ENCODE measurements at places on chromosomes 6 and 20.

- DNase-seq = no peak
These were observed 9.1 kb downstream of the MAPK13 start for GRCh38 chr6:36139431-36139830.

- DNase-seq = no peak
These were observed 15.0 kb downstream of the TRAPPC3L start for GRCh38 chr6:116530436-116530835.

DNA sequence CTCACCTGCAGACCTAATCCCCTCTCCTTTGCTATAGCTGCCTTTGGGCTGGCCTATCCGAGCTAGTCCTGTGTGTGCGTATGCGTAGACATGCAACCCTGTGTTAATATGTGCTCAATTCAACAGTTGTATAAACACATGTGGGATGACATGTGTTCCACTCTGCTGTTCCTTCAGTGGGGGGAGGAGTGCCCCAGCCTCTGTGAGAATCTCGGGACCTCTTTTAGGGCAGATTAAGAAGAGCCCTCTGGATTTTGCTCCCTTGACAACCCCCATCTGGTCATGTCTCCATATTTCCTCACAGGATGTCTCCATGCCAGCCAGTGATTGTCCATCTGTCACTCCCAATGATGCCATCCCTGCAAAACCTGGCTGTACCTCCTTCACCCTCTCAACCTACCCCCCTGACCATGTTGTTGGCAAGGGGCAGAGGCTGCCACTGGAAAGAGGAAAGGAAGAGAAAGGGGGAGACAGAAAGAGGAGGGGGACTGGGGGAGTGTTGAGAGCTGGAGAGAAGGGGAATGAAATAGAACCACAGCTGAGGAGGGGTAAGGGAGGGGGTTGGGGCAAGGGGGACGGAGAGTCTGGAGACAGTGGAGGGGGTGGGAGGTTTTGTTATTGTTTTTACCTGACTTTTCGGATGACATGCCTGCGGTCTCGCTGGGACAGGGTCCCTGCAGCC lies 417 bp downstream of the PRRT1 start:
- no peak for DNase-seq

- DNase-seq = no peak
These were observed 52.5 kb upstream of the CCN2 start for GRCh38 chr6:132003516-132004178.

DNA sequence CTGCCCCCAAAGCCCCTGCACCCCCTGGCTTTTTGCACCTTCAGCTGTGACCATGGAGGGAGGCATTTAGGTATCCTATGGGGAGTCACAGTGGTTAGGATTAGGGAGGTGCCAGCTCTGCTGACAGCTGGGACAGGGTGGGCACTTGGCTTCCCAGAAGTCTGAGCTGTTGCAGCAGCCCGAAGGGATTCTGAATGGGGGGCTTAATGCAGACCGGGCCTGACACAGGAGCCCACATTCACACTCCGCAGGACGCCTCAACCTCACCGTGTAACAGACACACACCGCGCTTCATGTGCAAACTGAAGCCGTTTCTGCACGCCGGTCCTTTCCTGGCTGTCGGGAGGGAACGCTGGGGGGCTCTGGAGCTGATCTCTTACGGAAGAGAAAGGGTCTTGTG lies 1.9 kb downstream of the EBF4 start:
- no peak for DNase-seq

DNA sequence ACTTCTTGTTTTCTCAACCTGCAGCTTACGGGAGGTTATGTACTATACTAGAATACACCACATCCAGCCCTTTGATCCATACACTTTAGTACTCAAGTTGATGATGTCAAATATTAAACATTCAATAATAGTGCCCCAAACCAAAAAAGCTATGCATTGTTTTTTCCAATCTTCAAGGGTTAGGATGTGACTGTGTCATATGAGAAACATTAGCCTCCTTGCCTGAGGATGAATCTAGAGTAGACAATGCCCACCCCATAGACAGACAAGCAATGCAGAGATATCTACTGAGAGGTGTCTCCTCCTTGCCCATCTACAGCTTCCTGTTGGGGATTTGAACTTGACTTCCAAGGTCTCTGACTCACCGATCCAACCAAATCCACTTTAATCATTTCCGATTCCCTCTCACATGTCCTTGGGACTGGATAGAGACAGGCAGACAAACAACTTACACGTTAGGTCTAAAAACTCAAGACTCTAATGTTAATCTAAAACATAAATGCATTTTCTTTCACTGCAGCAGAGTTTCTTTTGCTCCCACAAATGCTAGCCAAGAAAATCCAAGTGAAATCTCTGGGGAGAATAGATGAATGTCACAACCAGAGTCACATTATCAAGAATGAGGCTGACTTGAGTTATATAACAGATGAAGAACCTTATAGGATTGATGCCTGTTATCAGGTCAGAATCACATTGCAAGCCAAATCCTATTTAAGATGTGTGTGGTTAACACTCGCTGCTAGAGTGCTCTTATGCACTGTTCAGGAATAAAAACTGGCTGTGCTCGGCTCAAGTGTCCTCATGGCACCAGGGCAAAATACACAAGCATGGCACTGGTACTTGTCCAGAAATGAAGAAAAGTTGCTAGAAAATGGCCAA lies 75.5 kb upstream of the TNFAIP3 start:
- DNase-seq = no peak

GRCh38 chr6:132135409-132135808 lies 184.2 kb upstream of the CCN2 start:
- no peak for DNase-seq

- DNase-seq = no peak
These were observed 3.0 kb upstream of the CTNNBL1 start for GRCh38 chr20:37690626-37691369.

DNA sequence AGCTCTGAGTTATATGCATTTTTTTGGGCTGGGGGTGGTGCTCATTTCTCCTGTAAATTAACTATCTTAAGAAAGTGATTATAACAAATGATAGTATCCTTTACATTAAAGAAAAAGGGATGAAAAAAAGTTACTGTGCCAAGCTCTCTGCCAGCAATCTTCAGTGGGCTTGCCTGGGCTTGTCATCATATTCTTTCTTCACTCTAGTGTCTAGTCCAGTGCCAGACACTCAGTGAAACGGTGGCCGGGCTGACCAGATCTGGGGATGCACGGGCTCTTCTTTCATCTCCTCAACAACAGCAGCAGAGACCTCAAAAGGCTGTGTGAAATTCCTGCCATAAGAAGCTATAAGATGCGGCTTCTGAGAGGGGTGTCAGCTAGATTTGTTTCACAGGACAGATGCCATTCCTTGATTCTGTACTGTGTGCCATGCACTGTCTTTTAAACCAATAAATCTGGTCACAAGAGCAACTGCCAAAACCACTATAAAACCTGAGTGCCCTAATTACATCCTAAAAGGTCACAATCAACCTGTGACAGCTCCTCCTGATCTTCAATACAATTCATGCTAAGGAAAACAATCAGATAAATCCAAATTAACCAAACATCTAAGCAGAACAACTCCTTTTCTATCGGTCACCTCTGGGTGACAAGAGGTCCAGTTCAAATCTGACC lies 12.1 kb downstream of the EXOC2 start:
- no peak for DNase-seq

- no peak for DNase-seq
These were observed 4.4 kb upstream of the CCDC28A start for GRCh38 chr6:138769102-138769676.

DNA sequence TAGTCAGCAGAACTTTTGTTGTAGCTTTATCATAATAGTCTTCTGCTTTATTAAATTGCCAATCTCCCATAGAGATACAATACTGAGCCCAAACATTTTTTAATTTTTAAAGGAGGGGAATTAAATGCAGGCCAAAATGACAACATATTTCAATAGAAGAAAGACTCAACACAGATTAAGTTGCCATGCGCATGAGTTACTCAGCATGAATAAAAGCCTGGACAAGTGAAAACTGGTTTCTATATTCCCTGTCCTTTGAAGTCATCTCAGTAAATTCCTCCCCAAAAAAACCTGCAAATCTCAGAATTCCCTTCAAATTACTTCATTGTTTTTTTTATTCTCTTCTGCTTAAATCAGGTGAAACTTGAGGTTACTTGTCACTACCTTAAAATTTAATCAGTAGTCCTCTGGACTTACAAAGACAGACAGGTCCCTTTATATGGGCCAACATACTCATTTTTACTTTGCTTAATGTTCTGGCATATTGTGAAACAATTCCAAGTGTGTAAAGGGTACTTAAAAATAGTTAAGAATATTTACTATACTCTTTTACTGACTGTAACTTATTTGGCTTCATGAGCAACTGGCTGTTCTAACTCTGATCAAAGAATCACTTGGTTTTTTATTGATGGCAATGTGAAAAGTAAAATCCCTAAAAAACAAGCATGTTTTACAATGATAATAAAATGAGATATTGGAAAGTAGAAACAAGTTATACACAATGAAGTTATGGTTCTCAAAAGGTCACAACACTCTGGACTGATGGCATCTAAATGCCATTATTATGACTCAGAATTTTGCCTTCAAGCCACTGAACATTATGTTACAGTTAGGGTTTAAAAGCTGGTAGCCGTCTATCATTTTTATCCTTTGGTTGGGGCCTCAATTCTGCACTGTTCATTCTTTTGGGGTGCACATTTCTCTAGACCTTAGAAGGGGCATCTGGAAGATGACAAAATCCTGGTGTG lies 49.9 kb upstream of the COL21A1 start:
- DNase-seq = no peak

- no peak for DNase-seq
These were observed 28.0 kb downstream of the ARFGEF2 start for GRCh38 chr20:48949304-48950170.

- DNase-seq = no peak
These were observed 7.8 kb upstream of the TRIM38 start for GRCh38 chr6:25954756-25955155.

GRCh38 chr20:56724241-56724757 lies 95.2 kb downstream of the TFAP2C start:
- no peak for DNase-seq

DNA sequence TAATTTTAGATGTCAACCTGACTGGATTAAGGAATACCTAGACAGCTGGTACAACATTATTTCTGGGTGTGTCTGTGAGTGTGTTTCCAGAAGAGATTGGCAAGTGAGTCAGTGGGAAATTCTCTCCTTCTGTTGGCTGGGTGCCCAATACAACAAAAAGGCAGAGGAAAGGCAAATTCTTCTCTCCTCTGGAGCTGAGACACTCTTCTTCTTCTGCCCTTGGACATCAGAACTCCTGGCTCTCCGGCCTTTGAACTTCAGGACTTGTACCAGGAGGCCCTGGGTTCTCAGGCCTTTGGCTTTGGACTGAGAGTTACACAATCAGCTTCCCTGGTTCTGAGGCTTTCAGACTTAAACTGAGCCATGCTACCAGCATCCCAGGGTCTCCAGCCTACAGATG lies 7.8 kb upstream of the BTN3A1 start:
- DNase-seq = no peak

GRCh38 chr20:59145924-59146779 lies 17.5 kb upstream of the ZNF831 start:
- no peak for DNase-seq

- no peak for DNase-seq
These were observed 283.9 kb downstream of the UBE3D start for GRCh38 chr6:82781620-82782204.

DNA sequence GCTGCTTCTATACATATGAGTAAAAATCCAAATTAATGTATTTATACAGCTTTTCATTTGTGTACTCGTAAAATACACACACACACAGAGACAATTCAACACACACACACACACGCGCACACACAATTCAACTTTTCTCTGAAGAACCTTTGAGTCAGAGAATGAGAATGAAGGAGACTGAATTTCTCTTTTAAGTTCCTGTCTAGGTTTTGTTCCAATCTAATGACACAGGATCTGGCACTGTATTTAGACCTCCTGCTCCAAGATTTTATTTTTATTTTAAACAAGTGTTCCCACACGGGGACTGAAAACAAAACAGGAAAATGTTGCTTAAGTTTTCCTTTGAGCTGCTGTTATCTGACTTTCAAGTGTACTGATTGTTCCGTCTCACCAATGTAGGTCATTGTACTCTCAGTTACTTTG lies 250.8 kb downstream of the LAMA2 start:
- no peak for DNase-seq

DNA sequence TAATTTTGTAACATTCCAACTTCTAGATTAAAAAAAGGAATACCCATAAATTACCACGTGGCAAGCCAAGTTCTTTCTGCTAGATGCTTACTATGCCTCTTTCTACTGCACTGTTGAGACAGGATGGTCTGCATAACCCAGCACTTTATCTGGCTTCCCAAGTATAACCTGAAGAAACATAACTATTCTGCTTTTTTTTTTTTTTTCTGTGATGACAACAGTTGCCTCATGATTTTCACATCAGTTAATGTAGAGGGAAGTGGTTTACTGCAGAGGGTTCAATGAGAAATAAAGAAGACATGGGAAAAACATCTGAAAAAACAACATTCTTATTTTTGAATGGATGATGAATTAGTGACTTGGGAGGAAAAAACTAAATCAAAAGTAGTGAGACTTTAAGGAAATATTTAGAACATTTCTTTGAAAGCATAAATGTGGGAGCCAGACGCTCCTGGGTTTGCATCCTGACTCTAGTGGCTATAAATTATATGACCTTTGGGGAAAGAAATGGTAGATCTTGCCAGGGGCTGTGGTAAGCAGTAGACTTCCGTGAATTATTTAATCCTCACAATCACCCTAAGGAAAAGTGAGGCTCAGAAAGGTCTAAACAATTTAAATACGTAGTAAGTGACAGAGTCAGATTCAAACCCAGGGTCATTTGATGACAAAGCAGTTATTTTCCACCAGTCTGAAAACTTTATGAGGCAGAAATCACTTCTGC lies 230.7 kb downstream of the PHACTR1 start:
- no peak for DNase-seq

GRCh38 chr6:47438481-47439347 lies 38.9 kb upstream of the CD2AP start:
- no peak for DNase-seq

- DNase-seq = no peak
These were observed 38.9 kb downstream of the HNF4A start for GRCh38 chr20:44394452-44394701.

DNA sequence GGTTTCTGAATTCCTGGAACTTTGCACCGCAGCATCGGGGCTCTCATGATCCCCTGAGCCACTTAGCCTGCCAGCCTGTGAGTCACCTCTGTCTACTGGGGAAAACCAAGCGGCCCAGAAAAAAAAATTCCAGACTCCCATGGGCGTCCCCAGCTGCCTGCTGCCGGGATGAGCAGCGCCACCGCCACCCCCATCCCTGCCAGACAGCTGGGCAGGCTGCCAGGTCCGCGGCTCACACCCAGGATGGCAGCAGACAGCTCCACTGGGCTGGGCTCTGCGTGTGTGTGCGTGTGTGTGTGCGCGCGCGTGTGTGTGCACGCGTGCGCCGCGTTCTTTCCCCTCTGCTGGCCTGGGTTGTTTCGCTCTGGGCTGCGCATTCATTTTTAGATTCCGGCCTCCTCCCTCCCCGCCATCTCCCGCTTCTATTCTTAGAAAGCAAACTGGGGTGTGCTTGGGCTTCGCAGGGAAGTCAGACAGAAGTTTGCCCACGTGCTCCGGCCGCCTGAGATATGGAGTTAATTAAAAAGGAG lies 38.9 kb upstream of the PMEPA1 start:
- DNase-seq = peak; percentile 40

DNA sequence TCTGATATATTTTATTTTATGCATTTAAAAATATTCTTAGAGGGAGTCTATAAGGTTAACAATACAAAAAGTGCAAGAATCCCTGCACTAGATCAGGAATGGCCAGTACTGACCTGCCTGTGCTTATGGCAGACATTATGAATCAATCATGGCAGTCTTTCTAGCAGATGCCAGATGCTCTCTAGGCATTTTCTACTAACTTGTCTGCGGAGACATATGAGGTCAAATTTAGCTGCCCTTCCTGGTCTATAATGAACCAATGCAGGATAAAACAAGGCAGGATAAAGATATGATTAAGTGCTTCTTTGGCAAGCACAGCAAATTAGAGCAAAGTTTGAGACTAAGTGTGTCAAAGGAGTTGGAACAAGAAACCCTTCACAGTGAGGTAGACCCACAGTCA lies 46.6 kb upstream of the RNF24 start:
- DNase-seq = no peak

All from activated CD4-positive, alpha-beta T cell treated with anti-CD3 and anti-CD28 coated beads, Interleukin-2, amount 50 U/mL, for 16 hours (primary cell).